A673 (cell line): ENCODE measurements at places on chromosomes 1 and 21.
A peak's percentile ranks its signal among the peaks of the same experiment; 100 is the strongest.

DNA sequence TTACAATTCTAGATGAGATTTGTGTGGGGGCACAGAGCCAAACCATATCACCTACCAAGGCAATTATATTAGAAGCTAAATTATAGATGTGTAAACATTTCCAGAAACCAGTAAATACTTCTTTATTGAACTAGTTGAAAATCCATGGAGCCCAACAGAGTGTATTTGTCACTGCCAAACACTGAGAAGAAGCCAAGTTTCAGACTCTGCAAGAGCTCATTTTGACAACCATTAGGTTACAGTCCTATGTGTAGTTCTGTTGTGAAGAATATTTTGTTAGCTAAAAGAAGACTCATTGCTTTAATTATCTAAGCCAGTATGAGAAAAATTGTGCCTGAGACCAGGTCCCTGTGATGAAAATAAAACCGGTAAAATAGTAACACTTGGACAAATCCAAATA is 358.9 kb upstream of the SGIP1 start:
- no peak for DNase-seq

- peak; percentile 0 for DNase-seq
Observed at GRCh38 chr1:243718893-243719292, 131.2 kb downstream of the AKT3 start.

- DNase-seq: no peak
Observed at GRCh38 chr1:21667348-21668231, 1.6 kb downstream of the RAP1GAP start.

GRCh38 chr21:46080171-46081021 is 17.5 kb upstream of the COL6A2 start:
- DNase-seq: no peak
